Esophagus muscularis mucosa (tissue), 4 donors: ENCODE measurements at places on chromosomes 6 and 20.

DNA sequence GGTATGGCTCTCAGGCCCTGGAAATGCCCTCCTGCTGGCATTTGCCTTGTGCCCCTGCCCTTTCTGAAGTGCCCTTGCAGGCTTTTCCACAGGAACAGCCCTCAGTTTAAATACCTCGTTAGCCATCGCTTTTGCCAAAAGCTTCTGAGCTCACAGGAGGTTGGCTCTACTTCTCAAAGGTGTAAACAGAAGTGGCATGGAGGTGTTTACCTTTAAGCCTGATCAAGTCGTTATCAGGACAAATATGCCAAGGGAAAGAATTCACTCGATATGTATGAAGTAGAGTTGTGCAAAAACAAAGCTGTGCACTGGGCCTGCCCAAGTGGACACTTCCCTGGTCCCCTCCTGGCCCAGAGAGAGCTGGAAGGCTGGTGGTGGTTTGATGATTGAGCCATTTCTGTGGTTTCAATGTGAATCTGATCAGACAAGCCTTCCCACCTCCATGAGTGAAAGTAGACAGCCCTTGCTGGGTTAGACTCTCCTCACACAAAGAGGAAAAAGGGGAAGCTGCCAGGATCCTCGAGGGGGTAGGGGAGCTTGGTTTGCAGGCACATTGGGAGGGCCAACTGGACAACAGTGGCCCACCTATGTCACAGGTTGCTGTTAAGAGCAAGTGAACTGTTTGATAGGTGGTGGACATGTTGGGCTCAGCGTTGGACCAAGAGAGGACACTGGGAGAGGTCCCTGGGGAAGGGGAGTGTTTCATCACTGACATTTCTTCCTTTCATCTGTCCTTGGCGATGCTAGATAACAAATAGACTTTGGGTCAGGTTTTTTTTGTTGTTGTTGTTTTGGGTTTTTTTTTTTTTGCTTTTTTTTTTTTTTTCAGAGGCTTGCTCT, 98.7 kb downstream of the ZDHHC14 start:
- no peak for DNase-seq

DNA sequence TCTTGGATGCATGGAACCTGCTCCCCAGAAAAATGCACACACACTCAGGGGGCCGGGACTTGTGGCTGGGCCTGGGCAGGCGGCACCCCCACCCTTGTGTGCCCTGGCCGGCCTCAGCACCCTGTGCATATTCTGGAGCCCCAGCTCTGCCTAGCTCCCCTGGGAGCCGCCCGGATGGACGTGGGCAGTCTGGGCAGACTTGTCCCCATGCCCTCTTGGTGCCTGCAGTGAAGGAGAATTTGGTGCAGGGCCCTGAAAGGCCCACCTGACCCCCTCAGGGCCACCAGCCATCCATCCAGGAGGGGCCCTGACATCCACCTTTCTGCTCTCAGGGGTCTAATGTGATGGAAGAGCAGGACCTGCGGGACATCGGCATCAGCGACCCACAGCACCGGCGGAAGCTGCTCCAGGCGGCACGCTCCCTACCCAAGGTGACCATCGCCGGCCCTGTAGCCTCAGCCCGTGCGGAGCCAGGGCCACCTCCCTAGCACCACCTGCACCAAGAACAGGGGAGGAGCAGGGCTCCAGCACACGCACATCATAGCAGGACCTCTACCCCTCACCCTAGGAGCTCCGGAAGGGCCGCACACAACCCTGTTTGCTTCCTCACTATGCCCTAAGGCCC, 62.8 kb downstream of the TCP11 start:
- DNase-seq: no peak

DNA sequence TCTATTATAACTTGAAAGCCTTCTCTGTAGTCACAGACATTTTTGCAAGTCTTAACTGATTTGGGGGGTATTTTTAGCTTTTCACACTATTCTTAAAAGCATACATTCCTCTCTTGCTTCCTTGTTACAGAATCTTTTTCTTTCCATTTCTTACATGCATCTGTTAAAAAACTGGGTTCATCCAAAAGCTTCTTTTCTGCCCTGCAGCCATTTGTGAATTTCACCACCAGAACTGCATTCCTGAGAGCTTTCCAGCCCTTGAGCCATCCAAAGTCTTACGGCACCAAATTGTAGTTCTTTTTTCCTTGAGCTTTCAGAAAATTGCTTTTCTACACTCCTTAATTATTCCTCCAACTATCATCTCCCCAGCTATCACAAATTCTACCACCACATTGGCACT, 19.7 kb upstream of the GSTA4 start:
- no peak for DNase-seq

GRCh38 chr6:136846046-136846445, 23.7 kb downstream of the PEX7 start:
- DNase-seq: no peak

GRCh38 chr6:18842534-18842933, 455.4 kb downstream of the RNF144B start:
- DNase-seq: no peak

DNA sequence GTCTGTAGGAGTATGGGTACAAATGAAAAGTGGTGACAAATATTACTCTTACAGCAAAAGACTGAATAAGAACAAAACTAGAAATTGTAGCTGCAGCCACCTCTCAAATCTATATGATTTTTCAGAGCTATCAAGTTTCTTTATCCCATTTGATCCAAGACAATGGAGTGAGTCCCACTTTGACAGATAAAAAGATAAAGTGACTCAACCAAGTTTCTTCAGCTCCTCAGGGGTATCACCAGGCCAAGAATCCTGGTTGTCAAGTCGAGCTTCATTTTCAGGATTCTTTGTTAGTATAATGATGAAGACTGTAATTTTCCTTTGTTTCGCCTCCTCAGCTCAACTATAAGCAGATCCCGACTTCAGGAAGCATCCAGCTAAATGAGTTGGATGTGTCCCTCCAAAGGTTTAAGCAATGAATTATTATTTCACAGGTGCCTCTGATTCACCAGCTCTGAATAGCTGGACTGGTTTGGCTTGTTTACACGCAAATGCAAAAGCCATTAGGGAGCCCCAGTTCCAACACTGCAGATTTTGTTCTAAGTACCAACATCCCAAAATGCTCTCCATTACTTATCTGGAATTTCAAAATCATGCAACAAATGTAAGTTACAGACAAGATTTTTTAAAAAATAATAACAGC, 238.9 kb downstream of the MAFB start:
- no peak for DNase-seq

DNA sequence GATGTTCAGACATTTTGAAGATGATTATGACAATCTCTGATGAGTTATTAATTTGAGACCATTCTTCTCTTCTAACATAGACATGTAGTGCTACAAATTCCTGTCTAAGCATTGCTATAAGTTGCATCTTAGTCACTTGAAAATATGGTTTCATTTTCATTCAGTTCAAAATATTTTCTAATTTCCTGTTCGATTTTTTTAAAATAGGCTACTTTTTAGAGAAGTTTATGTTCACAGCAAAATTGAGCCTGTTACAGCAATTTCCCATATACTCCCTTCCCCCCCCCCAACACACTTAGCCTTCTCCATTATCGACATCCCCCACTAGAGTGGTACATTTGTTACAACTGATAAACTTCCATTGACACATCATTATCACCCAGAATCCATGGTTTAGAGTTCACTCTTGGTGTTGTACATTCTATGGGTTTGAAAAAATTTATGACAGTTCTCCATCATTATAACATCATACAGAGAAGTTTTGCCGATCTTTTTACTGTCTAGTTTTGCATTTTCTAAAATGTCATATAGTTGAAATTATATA, 31.2 kb downstream of the PLAGL1 start:
- DNase-seq: no peak

DNA sequence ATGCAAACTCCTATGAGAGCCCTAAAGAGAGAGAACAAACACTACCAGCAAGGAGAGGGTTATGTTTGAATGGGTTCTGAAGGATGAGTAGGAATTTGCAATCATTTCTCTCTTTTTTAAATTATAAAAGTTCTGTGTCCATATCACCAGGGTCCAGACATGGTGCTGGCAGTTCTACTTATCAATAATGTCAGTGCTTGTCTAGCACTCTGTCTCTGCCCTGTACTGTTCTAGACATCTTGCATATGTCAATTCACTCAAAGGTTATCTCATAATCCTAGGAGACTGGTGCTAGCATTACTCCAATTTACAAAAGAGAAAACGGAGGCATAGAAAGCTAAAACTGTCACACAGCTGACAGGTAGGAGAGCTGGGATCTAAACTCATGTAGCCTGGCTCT, 101.3 kb downstream of the VEGFA start:
- DNase-seq: no peak

- no peak for DNase-seq
These were observed 24.5 kb upstream of the PIM1 start for GRCh38 chr6:37145443-37145842.

- no peak for DNase-seq
These were observed 122.0 kb upstream of the ID4 start for GRCh38 chr6:19715167-19715551.

DNA sequence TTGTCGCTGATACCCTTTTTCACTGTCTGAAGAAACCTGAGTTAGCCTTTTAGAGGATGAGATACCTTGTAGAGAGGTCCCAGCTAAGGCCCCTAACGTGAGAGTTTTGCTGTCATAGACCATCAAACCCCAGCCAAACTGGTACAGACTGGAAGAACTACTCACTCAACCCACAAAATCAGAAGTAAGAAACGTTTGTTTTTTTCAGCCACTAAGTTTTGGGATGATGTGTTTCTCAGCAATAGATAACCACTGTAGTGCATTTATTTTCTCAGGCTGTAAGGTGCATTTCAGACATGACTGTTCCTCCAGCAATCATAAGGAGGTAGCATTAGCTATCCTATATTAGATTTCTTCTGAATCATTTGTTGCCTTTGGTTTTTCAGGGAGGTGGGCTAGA, 407.3 kb upstream of the FLRT3 start:
- no peak for DNase-seq

DNA sequence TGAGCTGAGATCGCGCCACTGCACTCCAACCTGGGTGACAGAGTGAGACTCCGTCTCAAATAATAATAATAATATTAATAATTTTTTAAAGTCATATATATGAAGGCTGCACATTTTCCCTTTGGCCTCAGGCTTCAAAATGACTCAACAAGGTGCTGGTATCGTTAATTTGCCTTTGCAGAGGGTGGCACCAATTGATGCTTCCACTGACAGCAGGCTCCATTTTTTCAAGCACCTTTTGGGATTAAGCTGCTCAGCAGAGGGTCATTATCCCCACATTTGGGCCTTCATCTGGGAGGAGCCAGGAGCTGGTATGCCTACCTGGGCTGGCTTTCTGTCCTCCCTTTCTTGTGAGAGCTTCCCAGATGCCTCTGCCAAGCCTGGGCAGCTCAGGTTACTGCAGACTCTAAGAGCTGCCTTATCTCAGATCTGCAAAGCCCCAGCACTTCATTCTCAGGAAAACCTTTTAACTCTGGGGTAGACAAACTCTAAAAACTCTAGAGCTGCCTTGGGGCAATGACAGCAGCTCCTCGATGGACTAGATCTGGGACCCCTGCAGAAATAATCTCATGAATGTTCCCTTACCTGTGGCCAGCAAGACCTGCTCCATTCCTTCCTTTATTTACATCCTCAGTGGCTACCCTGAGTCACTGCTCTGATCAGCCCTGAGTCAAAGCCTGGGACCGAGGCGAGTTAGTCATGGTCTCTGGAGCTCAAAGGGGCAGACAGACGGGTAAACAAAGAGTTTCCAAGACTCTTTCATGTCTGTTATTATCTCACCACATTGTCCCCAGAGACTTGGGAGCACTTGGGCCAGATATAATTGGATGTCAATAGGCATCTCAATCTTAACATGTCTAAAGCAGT, 80.0 kb upstream of the EYA2 start:
- DNase-seq: no peak

DNA sequence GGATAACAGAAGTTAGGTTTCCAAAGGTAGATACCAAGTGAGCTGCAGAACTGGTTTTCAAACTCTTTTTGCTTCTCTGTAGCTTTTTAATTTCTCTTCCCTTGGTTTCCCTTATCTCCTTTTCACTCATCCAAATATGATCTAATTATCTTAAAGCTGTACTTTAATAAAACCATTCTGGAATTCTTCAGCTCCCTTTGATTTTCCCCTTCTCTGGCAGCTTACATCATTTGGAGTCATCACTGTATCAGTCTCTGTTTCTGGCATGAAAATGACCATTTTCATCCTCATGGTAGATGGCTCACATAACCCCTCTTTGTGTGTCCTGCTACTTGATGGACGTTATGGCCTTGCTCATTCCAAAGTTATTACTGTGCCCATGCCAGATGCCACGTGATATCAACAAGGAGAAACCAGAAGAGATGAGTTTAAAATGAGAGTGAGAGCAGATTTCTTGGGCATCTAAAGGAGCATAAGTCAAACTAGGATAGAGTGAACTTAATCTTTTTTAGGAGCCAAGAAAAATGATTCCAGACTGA, 620.2 kb downstream of the QKI start:
- DNase-seq: no peak

GRCh38 chr20:43755851-43756250, 29.0 kb upstream of the GTSF1L start:
- no peak for DNase-seq

- no peak for DNase-seq
These were observed 525 bp downstream of the PNRC1 start for GRCh38 chr6:89081129-89081422.

DNA sequence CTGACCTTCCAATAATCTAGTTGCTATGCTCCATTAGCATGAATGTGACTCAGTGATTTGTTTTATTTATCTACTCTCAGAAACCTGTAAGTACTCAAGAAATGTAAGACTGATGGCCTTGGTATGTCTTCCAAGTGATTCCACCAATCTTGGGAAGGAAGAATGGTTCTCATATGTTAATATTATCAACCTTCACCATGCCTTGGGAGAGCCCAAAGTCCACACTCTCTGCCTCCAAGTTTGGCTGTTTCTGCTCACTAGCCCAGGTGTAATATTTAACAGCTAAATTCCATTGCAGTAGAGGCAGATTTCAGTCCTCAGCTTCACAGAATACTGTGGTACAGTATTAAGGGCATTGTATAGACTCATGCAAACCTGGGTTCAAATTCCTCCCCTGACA, 51.8 kb downstream of the CLIC5 start:
- no peak for DNase-seq

GRCh38 chr6:33124525-33124901, 48.7 kb downstream of the HLA-DPB1 start:
- DNase-seq: no peak

GRCh38 chr6:33983109-33983716, 162.7 kb downstream of the GRM4 start:
- no peak for DNase-seq

- no peak for DNase-seq
These were observed 17.4 kb downstream of the PRL start for GRCh38 chr6:22279427-22279826.

GRCh38 chr6:53898026-53898795, 103.4 kb downstream of the LRRC1 start:
- DNase-seq: no peak

- DNase-seq: no peak
These were observed 252.2 kb downstream of the HACE1 start for GRCh38 chr6:104607501-104607900.

GRCh38 chr20:6142348-6142993, 19.6 kb upstream of the FERMT1 start:
- peak; percentile 87 for DNase-seq

- no peak for DNase-seq
These were observed 212.1 kb downstream of the WDR27 start for GRCh38 chr6:169489563-169490245.
